ENCODE measurements at places on chromosomes 1 and 21.

- DNase-seq, result no peak
These were observed 176.5 kb downstream of the KAZN start for GRCh38 chr1:14774988-14775387.

DNA sequence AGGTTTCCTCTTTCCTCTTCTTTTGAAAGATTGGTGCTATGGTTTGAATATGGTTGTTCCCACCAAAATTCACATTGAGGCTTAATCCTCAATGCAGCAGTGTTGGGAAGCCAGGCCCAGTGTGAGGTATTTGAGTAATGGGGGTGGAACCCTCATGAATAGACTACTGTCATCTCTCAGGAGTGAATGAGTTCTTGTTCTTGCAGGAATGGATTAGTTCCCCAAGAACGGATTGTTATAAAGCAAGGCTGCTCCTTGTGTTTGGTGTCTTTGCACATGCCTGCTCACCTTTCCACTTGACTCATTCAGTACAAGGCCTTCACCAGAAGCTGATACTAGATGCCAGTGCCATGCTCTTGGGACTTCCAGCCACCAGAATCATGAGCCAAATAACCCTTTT, 223.2 kb downstream of the BACH1 start:
- DNase-seq, result no peak

DNA sequence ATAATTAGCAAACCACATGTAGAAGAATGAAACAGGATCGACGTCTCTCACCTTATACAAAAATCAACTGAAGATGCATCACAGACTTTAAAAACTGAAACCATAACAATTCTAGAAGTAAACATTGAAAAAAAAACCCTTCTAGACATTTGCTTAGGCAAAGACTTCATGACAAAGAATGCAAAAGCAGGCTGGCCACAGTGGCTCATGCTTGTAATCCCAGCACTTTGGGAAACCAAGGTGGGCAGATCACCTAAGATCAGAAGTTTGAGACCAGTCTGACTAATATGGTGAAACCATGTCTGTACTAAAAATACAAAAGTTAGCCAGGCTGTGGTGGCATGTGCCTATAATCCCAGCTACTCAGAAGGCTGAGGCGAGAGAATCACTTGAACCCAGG, 1351.7 kb downstream of the MRPL39 start:
- no peak for DNase-seq

DNA sequence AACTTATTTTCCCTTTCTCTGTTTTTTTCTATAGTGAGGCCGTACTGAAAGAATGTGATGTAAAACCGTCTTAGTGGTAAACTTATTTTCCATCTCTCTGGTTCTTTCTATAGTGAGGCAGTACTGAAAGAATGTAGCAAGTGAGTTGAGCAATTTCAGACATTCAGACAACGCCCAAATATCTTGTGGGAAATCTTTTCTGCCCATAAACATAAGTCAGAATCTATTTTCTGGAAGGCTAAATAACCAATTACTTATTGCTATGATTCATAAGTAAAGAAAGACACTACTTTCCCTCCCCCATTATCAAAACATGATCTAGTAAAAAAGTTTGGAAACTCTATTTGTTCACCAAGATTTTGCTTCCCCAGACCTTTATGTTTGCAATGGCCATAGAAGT, 18.8 kb upstream of the SCCPDH start:
- no peak for DNase-seq

DNA sequence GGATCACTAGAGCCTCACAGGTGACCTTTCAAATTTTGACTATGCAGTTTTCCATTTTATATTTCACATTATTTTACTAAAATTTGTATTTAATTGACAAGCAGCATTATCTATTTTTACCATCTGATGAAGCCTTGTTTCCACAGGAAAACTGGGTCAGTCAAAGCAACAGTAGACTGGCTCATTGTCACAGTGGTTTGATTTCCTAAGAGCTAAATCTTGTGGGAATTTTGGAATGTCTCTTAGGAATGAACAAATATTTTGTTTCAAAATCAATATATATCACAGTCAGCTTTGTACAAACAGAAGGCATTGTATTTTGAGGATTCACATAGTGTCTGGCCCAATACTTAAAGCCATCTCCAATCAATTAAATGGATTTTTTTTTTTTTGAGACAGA, 152.6 kb upstream of the RNPC3 start:
- no peak for DNase-seq

DNA sequence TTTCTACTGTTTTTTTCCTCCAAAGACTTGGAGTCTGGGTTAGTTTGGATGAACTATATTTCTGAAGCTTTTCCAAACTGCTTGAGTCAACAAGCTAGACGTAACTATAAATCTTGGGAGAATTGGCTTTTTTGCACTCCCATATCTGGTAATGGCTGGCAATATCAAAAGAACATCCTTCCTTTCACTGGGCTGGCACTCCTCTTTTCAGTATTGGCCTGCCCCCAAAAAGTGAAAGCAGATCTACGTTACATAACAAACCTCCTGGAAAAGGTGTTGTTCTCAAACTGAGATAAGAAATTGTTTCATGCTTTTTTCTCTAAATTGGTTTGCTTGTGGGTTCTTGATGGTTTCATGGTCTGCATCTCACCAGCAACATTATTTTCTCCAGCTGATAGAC, 499.3 kb downstream of the NEGR1 start:
- DNase-seq, result no peak

GRCh38 chr1:101235696-101236515, 913 bp upstream of the S1PR1 start:
- peak; percentile 49 for DNase-seq

GRCh38 chr1:65235867-65236805, 73.2 kb upstream of the DNAJC6 start:
- DNase-seq, result no peak

GRCh38 chr21:35521293-35521692, 472.2 kb upstream of the RUNX1 start:
- DNase-seq, result no peak

DNA sequence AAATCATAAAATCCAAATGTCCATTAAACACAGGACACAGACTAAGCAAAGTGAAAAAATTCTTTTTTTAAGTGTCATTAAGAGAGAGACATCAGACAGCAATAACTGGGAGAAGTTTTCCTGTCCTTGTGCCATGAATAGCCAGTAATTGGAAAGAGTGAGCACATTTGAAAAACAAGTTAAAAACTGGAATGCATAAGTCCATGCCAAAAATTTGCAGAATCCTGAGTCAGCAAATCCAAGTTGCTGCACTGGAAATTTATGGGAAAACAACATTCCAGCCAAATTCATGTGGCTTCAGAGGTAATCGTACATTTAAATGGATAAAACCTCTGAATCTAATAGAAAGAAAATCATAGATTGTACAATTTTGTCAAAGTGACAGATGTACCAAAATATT, 291.4 kb downstream of the LRRC40 start:
- DNase-seq, result no peak

DNA sequence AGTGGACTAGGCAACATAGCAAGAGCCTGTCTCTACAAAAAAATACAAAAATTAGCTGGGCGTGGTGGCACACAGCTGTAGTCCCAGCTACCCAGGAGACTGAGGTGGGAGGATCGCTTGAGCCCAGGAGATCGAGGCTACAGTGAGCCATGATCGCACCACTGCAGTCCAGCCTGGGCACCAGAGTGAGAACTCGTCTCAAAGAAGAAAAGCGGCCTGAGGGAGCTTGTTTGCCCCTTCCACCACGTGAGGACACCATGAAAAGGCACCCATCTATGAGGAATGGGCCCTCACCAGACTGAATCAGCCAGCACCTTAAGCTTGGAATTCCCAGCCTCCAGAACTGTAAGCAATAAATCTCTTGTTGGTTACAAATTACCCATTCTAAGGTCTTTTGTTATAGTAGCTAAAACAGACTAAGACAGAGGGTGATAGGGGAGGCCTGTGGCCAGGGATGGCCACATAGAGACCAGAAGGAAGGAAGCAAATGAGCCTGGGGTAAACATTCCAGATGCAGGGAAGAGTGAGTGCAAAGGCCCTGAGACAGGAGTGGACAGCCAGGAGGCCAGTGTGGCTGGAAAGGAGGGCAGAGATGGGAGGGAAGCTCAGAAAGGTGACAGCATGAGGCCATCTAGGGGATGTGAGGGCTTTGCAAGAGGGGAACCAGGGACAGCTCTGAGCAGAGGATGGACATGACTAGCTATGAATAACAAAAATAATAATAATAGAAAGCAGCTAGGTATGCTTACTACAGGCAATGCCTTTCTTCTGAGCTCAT, 120.1 kb downstream of the MATN1 start:
- DNase-seq, result no peak

DNA sequence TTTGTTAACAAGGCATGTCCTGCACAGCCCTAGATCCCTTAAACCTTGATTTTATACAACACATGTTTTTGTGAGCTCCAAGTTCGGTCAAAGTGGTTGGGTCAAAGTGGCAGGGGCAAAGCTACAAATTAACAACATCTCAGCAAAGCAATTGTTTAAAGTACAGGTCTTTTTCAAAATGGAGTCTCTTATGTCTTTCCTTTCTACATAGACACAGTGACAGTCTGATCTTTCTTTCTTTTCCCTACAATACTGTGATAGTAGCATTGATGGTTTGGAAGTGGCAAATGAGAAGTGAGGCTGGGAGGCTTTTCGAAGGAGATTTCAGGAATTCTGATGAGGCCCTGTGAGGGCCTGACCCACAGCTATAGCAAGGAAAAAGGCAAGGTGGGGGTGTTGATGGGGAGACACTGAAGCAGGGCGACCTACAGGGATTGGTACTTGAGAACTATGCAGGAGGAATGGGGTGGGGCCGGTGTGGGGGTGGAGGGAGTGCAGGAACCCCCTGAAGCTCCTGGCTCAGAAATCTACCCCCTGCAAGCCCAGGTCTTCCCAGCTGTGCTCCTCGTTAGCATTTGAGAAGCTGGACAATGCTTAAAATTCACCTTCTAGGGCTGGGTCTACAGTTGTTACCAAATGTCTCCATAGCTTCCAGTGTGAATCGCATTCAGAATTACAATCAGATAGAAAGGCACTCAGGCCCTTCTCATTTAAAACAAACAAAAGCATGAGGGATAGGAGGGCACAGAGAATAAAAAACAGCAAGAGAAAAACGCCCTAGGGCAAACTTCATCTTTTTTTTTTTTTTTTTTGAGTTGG, 102.6 kb upstream of the PPM1J start:
- no peak for DNase-seq

- no peak for DNase-seq
These were observed 83.5 kb upstream of the PRDX6 start for GRCh38 chr1:173393659-173394000.

DNA sequence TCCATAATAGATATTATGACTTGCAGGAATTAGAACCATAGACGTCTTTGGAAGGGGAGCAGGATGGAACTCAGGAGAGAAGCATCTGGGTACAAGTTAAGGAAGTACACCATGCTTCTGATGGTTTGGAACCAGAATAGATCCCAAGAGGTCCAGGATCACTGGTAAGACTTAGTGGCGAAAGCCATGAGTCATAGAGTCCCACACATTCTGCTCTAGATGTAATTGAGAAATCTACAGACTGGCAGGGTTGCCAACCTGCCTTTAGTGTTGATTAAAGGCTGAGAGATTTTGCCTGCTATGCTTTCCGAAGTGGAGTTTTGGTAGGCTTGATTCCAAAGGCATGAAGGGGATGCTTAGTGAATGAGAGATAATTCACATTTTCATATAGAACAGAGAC, 57.1 kb upstream of the C1orf87 start:
- no peak for DNase-seq

DNA sequence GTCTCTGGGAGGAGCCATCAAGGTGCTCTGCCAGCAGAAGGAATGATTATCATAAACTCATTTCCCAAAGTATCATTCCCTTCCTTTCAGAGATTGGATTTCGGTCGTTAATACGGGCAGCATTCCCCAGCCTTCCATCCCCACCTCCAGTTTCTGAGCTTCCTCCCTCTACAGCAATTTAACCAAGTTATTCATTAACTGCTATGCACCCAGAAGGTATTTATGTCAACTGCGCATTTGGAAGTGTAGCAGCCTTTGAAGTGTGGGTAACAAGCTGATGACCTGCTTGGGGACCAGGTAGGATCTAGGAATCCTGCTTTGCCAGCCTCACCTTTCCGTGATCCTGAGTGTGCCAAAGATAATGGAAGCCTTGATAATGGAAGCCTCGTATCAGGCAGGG, 172.4 kb upstream of the IGSF21 start:
- DNase-seq, result no peak

Measured in activated T-cell treated with anti-CD3 and anti-CD28 coated beads for 4 hours (primary cell).